CD4-positive, alpha-beta T cell (primary cell): ENCODE measurements at places on chromosomes 1 and 21. TPM values are rescaled to one million over a fixed set of nuclear protein-coding genes. Genes with fewer than 3 reads are reported as not detected.

The PEX10 gene
- total RNA-seq, result 12.5 TPM

The ERO1B gene
- 15.2 TPM for total RNA-seq

The TFF2 gene
- not detected for total RNA-seq

The BNIPL gene
- 0.42 TPM for total RNA-seq

The OLIG2 gene
- total RNA-seq, result not detected

The HSD11B1 gene
- not detected for total RNA-seq

The CFH gene
- 4.6 TPM for total RNA-seq

The KCNJ9 gene
- total RNA-seq, result not detected

The KIAA1614 gene
- total RNA-seq, result 0.20 TPM

The ETV3L gene
- not detected for total RNA-seq
